ENCODE measurements at places on chromosomes 3 and 15. TPM values are rescaled to one million over a fixed set of nuclear protein-coding genes. Genes with fewer than 3 reads are reported as not detected.
A peak's percentile ranks its signal among the peaks of the same experiment; 100 is the strongest.

PAQR5 gene
- total RNA-seq: not detected

TMCO5A gene
- total RNA-seq: not detected

COL6A5 gene
- not detected for total RNA-seq

CFAP91 gene
- total RNA-seq: 1.3 TPM

CLDN11 gene
- 0.29 TPM for total RNA-seq

PLA2G4F gene
- total RNA-seq: not detected

GOLGA8S gene
- total RNA-seq: not detected

GRCh38 chr15:71752128-71752527 lies 58.2 kb upstream of the NR2E3 start:
- no peak for DNase-seq
- H3K4me3 ChIP-seq: no peak overlapping the region
- no peaks in the 10 kb centered on the region for H3K36me3 ChIP-seq
- H3K27ac ChIP-seq: no peak overlapping the region
- H3K27me3 ChIP-seq: no peaks in the 10 kb centered on the region

DNA sequence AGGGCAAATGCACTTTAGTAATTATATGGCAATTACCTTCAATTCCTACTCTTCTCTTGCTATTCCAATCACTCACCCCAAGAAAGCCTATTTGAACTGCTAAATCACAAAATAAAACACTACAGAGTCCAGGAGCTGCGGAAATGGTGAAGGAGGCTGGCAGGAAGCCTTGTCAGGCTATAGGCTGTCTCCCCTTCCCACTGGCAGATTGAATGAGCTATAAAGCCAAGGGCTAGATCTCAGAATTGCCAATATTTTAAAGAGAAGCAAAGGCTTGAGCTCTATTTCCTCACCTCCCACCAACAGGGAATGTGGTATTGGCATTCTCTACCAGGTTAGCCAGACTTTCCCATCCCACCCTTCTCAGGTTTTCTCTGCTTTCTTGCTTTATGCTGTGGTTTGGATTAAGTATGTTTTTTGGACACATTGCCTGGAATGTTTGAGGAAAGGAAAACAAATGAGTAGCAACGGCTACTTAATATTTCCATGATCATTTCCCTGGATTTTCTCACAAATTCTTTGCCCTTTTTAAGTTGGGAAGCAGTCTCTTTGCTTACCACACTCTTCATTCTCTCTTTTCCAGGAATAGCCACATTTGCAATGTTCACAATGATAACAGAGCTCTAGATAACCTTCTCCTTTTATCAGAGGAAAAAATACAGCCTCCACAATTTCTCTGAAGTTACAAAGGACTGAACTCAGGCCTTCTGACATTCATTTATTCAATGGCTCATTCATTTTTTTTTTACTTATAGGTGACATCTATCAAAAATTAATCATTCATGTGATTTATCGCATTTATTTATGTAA lies 1125.4 kb downstream of the ROBO1 start:
- H3K4me3 ChIP-seq: no peak overlapping the region
- H3K4me1 ChIP-seq: no peaks in the 10 kb centered on the region
- H3K36me3 ChIP-seq: no peaks in the 10 kb centered on the region
- no peak for DNase-seq
- no peaks in the 10 kb centered on the region for H3K27me3 ChIP-seq
- no peak overlapping the region for H3K27ac ChIP-seq

- no peak overlapping the region for H3K4me3 ChIP-seq
- H3K4me1 ChIP-seq: no peaks in the 10 kb centered on the region
- H3K27ac ChIP-seq: no peak overlapping the region
- DNase-seq: no peak
Observed at GRCh38 chr3:124823648-124824047, 63.5 kb downstream of the ITGB5 start.

DNA sequence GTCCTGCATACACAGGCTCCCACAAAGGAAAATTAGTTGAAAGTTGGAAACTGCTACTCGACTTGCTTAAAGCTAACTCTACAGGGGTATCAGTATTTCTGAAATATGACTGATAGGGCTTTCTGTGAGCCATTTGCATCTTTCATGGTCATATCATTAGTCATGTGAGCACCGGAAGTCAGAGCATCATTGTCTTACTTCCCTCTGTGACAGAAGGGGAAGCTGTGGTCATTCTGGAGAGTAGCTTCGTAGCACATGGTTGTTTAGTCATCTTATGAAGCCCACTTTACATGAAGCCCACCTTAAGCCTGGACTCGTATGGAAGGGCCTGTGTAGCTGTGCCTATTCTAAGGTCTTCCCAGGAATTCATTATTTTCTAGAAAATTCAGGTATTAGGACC lies 69.0 kb downstream of the COL6A5 start:
- no peaks in the 10 kb centered on the region for H3K4me1 ChIP-seq
- no peaks in the 10 kb centered on the region for H3K27me3 ChIP-seq
- no peak overlapping the region for H3K27ac ChIP-seq

DNA sequence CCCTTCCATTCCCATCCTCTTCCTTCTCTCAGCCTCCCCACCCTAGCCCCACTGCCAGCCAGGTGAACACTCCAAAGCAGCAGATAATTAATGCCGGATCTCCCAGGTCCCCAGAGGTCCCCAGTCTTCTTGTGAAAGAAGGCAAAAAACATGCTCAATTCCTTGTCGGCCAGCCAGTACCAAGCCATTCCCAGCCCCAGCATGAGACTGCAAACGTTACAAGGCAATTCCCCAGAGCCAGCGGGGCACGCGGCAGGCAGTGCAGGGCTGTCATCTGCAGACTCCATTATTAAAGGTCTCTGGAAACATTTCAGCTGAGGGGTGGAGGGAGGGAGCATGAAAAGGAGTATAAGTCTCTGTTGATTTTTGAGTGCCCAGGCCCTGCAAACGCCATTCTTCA lies 117.8 kb downstream of the XXYLT1 start:
- no peak for DNase-seq
- no peak overlapping the region for H3K4me3 ChIP-seq
- H3K4me1 ChIP-seq: peaks cover 48% of the 10 kb centered on the region
- no peaks in the 10 kb centered on the region for H3K36me3 ChIP-seq
- H3K27me3 ChIP-seq: no peaks in the 10 kb centered on the region
- H3K27ac ChIP-seq: no peak overlapping the region

- H3K27me3 ChIP-seq: no peaks in the 10 kb centered on the region
- H3K36me3 ChIP-seq: no peaks in the 10 kb centered on the region
- H3K27ac ChIP-seq: no peak overlapping the region
Observed at GRCh38 chr15:92095693-92096092, 242.2 kb downstream of the SLCO3A1 start.

- peak overlapping the region; percentile 3 for H3K4me3 ChIP-seq
- peak; percentile 94 for DNase-seq
- no peaks in the 10 kb centered on the region for H3K36me3 ChIP-seq
- peaks cover 37% of the 10 kb centered on the region for H3K4me1 ChIP-seq
- peak overlapping the region; percentile 80 for H3K27ac ChIP-seq
Observed at GRCh38 chr3:73448761-73449301, 175.9 kb downstream of the PDZRN3 start.

DNA sequence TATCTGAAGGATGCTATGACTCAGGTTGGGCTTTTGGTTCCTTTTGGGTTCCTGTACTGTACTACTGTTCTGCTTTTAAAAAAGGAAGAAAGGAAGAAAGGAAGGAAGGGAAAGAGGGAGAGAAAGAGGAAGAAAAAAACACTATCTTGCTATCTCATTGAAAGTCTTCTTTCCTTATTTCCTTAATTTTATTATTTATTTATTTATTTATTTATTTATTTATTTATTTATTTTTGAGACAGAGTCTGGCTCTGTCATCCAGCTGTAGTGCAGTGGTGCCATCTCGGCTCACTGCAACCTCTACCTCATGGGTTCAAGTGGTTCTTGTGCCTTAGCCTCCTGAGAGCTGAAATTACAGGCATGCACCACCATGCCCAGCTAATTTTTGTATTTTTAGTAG lies 198.9 kb upstream of the SOX2 start:
- DNase-seq: no peak
- H3K4me1 ChIP-seq: no peaks in the 10 kb centered on the region
- no peaks in the 10 kb centered on the region for H3K36me3 ChIP-seq
- no peaks in the 10 kb centered on the region for H3K27me3 ChIP-seq
- no peak overlapping the region for H3K4me3 ChIP-seq
- no peak overlapping the region for H3K27ac ChIP-seq

DNA sequence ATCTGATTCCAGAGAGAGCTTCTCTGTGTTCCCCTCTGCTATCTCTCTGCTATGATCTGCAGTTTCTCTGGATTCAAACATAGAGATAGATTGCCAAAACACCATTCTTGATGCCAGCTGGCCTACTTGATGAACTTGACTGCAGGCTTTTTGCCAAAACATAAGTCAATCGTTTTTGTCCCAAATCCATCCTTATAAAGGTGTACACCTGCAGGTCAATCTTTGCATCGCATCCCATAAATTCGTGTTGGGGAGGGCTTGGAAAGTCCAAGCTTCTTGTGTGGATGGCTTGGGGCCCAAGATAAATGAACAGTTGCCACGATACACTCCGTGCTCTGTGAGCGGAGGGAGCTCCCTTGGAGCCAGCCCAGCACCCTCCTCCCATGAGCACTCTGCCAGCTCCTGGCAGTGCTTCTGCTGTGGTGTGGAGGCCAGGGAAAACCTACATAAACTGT lies 2.7 kb downstream of the CERS3 start:
- H3K4me1 ChIP-seq: no peaks in the 10 kb centered on the region
- no peak overlapping the region for H3K4me3 ChIP-seq
- no peaks in the 10 kb centered on the region for H3K27me3 ChIP-seq
- H3K27ac ChIP-seq: no peak overlapping the region
- H3K36me3 ChIP-seq: no peaks in the 10 kb centered on the region
- DNase-seq: no peak

DNA sequence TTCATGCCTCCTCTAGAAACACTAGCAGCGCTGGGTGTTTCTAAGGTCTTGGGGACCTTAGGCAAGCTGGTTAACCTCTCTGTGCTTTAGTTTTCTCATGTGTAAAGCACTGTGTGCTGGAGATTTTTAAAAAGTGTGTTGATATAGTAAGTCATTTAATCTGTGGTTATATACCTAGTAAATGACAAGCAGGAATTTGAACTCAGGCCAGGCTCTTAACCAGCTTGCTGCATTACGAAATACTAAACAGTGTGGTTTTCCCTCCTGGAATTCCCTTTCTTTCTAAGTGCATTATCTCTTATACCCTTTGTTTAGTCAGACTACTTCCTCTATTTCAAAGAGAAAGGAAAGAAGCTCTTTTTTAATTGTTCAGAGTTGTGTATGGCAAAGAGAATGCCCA lies 26.5 kb downstream of the NEO1 start:
- DNase-seq: no peak
- no peak overlapping the region for H3K4me3 ChIP-seq
- no peaks in the 10 kb centered on the region for H3K27me3 ChIP-seq
- no peak overlapping the region for H3K27ac ChIP-seq
- no peaks in the 10 kb centered on the region for H3K4me1 ChIP-seq

DNA sequence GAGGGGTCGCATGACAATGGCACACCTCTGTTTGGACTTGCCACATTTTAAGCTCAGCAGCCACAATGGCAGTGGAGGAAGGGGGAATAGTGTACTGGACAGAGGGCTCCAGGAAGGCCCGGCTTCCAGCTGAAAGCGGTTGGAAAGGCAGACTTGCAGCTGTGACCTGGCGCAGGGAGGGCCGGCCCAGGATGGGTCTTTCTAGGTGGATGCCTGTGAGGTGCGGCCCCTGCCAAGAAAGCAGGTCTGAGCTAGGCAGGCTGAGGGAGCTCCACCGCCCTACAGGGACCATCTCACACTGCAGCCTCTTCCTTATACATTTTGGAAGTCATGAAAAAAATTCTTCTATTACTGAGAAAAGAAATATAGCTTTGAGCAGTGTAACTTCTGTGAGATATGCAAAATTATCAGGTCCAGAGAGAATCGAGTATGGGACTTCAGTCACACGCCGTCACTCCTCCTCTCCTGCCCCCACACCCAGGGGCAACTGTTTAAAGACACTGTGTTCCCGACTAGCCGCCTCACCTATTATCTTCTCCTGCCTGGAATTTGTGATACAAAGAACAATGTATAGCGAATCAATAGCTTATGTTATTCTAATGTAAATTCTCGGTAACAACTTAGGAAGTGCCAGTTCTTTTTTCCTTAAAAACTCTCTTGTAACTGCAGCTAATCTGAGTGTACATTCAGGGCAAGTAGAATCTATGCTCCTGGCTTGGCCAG lies 331.0 kb downstream of the OCA2 start:
- DNase-seq: no peak
- no peaks in the 10 kb centered on the region for H3K27me3 ChIP-seq

Data from GM12878 (cell line).